ENCODE measurements at places on chromosomes 2 and 18.

- no peak for DNase-seq
Measured at GRCh38 chr18:42025974-42026625, 71.1 kb downstream of the PIK3C3 start.

GRCh38 chr18:34892379-34892778 lies 148.8 kb upstream of the MAPRE2 start:
- no peak for DNase-seq

DNA sequence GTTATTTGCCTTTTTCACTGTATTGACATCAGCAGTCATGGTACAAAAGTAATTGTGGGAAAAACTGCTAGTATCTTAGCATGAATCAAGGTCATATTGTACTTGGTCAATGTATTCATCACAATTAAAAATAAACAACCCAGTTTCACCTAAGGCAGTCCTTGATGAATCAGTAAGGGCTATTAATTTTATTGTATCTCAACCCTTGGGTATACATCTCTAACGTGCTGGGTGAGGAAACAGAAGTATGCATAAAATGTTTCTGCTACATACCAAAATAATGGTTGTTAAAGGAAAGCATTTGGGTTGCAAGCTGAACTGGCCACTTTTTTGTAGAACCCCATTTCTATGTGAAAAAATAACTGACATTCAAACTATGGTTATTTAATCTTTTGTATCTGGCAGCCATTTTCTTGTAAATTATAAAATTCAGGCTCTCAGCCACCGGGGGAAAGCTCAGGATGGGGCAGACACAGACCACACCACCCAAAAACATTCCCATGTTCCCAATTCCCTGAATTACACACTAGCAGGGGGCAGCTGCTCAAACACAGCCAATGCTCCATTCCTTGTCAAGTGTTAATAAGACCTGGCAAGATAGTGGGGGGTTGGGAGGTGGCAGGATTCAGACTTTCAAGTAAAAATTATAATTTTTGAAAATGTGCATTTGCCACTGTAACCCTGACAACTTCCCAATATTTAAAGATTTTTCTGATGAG lies 49.3 kb downstream of the OLA1 start:
- no peak for DNase-seq

DNA sequence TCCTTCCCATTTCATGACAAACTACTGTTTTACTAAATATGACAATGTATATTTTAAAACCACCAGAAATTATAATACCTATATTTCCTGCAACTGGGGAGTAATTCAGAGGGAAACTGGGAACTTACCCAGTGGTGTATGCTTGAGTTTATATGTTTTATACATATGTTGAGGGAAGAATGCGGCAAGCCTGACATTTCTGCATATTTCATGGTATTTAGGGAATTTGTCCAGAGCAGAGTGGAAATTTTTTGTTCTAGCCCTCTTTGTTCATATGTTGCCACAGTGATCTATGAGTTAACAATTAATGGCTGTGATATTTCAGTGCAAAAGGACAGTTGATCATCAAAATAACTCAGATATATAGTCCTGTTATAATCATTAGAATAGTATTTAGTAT lies 230.8 kb upstream of the VWC2L start:
- no peak for DNase-seq

DNA sequence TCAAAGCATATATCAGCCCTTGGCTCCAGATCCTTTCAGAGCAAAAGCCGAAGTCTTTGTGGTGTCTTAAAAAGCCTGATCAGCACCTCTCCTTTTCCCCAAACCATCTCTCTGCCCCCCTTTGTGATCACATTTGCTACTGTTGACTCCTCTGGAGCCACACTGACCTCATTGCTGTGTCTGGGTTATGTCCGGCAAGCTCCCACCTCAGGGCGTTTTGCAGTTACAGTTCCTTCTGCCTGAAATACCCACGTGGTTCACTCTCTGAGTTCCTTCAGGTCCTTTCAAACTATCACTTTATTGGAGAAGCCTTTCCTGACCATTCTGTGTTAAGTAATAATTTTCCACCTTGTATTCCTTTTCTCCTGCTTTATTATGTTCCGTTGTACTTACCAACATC lies 11.8 kb downstream of the C2orf69 start:
- no peak for DNase-seq

DNA sequence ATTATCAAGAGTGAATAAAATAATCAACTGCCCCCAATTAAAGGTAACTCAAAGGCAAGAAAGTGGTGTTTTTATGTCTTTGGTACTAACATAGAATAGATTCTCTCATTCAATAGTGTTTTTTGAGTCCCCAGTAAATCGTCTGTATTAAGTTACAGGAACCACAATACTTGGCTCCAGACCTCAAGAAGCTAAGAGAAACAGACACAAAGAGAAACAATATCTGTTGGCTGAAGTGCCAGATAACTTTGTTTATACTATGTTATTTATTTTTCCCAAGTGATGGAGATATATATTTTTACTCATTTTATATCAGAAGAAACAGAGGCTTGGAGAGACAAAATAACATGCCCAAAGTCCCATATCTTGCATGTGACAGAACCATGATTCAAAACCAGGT lies 201.7 kb upstream of the HNRNPA3 start:
- no peak for DNase-seq

- DNase-seq: no peak
Measured at GRCh38 chr2:215031321-215031720, 107.1 kb downstream of the ABCA12 start.

- DNase-seq: no peak
Measured at GRCh38 chr2:70514612-70515055, 39.0 kb downstream of the TGFA start.

DNA sequence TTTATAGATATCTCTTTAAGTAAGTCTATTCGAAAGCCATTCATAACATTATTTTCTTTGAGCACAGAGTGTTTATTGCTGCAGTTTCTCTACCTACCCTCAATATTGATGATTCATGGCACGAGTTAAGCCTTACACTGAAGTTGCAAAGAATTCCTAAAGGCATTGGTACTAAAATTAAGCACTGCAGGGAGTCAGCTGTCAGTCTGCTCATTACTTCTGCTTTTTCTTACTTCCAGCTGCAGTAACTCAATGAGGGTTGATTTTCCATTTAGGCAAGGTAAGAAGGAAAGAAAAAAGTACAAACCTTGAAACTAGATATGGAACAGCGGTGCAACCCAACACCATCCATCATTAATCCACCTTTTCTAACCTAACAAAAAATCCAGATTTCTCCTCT lies 65.2 kb downstream of the RNF152 start:
- no peak for DNase-seq

DNA sequence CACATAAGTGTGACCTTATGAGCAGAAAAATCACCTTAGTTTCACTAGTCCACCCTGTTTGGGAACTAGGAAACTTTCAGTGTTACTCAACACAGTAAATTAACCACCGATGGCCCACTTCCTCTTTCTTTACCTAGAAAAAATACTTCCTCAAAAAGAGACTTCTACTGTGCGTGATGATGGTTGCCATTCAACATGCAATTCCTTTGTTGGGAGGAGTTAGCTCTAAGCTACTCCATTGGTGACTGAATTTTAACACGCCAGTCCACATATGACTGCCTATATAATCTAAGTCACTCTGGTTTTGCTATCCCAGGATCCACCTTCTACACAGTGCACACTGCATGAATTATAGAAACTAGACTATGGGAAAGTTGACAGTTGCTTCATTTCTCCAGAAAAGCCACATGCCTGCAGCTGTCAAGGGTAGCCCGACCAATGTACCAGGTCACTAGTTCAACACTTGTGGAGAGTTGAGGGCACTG lies 47.8 kb upstream of the REG3G start:
- DNase-seq: no peak

DNA sequence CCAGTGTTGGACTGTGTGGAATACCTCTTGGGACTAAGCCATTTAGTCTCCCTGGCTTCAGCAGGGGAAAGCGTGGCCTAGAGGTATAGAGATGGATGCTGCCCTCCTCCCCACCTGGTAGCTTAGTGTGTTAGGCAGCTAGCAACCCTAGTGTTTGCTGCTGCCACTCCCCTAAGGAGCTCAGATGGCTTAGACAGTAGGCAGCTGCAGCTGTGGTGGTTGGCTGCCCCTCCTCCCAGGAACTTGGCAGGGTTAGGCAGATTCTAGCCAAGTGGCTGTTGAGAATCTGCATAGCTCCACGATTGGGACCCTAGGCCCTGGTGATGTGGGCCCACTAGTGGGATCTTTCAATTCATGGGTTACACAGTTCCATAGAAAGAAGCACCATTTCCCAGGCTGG lies 550.4 kb upstream of the CHAC2 start:
- DNase-seq: no peak
